ENCODE measurements at places on chromosomes 1 and 21.

DNA sequence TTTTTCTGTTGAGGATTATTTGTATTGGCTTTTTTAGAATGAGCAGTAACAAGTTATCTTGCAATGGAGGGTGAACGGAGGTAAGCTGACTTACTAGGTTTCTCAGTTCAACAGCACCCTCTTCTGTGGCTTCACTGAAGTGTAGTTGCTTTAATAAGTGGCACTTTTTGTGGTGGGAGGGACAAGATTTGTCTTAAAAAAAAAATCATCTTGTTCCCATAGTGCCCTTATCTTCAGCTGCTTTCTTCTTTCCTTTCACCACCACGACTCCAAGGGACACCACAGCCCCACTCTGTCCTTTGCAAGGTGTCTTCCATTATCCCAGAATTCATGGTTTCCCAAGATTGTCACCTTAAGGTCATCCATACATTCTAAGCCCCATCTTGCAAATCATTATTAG, 92.9 kb downstream of the PIGK start:
- DNase-seq, result no peak

- DNase-seq, result no peak
Measured at GRCh38 chr1:30901798-30902581, 6.6 kb downstream of the SDC3 start.

GRCh38 chr1:107293901-107294613, 153.2 kb downstream of the NTNG1 start:
- no peak for DNase-seq

DNA sequence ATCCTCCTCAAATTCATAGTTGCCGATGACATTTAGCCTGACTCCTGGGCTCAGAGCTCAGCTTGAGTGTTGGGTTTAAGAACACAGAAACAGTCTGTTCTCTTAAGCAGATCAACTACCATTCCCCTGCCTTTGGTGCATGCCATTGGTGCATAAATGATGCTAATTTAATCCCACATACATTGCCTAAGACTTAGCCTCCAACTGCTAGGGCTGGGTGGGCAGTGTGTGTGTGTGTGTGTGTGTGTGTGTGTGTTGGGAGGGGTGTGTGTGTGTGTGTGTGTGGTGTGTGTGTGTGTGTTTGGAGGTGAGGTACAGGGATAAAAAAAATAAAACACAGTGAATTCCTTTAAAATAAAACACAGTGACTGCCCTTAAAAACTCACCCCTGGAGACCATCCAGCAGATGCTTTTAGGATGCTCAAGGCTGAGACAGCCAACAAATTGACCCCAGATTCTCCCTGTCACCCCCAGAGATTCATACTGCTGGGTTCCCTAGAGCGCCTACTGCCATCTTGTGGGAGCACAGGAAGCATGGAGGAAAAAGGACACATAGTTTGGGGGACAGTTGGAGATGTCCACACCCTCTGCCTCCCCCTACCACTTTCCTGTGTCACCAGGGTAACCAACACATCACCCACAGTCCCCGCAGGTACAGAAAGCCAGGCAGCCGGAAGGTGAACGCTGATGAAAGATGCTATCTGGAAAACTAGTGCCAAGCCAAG, 30.6 kb downstream of the KLHDC7A start:
- DNase-seq, result no peak

DNA sequence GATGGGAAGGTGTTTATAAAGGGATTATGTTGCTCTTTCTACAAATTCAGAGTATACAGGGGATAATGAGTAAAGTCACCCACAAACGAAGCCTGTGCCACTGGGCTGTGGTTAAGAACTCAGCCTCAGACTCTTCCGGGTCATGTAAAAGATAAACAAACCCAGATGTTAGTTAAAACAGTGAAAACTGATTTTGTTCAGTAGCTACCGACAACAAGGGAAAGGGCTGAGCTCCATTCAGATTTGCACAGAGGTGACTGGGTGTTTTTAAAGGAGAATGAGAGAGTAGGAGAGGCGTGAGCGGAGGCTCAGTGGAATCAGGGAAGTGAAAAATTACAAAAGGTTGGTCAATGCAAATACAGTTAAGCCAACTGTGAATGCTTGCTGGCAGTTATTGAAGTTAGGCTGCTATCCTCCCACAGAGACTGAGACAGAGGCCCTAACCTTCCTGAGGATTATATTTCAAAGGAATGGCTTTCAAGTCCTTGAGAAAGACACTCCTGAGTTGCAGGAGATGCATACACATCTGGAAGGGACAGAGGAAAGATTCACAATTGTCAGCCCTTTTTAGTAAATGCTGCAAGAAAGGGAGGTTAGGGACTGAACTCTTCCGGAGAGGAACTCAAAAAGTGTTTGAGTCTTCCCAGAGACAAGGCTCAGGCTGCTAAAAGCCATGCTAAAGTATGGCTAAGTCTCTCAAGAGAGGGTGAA, 29.9 kb upstream of the SAMD13 start:
- no peak for DNase-seq

- DNase-seq, result no peak
Measured at GRCh38 chr1:78640462-78640861, 9.2 kb upstream of the IFI44 start.

GRCh38 chr1:37244815-37245214, 210.5 kb upstream of the GRIK3 start:
- DNase-seq, result no peak

DNA sequence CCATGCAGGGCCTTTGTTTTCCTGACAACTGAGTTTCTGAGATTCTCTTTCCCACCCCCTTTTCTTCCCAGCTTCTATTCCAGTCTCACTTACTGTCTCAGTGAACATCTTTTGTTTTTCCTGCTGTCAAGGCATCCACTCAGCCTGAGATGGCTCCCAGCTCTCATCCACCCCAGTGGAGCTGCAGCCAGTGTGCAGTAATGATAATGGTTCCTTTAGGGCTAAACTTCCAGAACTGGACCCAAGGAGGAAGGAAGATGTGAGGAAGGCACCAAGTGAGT, 44.4 kb upstream of the KIRREL1 start:
- no peak for DNase-seq

DNA sequence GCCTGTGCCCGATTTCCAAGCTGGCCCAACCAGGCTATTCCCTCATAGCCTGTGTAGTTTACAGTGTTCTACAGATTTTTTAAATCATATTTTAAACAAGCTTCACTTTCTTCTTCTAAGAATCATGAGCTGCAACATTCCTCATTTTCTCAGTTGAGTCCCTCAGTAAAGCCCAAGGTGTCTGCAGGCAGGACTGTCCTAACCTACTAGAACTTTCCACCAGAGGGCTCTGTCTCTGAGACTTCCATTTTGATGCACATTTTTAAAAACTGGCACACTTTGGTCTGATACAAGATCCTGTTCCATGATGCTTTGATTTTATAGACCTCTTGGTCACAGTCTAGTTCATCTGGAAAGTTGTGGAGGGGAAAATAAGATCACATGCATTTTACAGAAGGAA, 21.6 kb upstream of the SLAMF6 start:
- no peak for DNase-seq

- no peak for DNase-seq
Measured at GRCh38 chr1:224505454-224506093, 71.0 kb upstream of the WDR26 start.

DNA sequence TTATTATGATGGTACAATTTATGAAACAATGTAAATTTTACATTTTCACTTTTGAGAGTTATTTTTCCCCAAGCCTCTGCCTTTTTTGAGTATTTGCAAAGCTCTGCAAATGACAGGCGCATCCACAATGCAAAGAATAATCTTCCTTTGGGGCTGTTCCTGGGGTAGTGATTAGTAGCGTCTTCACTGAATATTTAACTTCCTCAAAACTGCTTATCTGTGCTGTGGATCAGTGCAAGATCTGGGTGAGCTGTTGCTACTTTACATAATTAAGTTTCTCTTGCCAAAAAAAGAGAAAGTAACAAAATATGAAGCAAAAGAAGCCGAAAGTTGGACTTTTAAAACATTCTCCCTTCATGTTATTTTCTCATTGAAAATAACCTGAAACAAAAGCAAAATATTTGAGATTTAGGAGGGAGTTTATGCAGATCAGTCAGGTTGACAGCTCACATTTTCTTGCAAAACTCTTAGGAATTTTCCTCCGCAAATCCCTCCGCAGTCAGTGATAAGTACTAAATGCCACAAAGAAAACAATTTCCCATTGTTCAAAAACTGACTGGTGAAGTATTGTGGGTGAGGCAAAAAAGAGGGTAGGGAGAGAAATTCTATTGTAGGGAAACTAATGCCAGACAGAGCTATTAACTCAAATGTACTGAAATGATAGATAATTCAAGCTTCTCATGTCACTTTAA, 276.4 kb upstream of the B3GALT2 start:
- DNase-seq, result no peak

GRCh38 chr1:231218078-231218477, 22.9 kb upstream of the GNPAT start:
- DNase-seq, result no peak

GRCh38 chr1:203442821-203443220, 32.8 kb upstream of the PRELP start:
- no peak for DNase-seq
